Cortex of kidney (tissue), 1 donor: ENCODE measurements at places on chromosomes 3 and 15.

DNA sequence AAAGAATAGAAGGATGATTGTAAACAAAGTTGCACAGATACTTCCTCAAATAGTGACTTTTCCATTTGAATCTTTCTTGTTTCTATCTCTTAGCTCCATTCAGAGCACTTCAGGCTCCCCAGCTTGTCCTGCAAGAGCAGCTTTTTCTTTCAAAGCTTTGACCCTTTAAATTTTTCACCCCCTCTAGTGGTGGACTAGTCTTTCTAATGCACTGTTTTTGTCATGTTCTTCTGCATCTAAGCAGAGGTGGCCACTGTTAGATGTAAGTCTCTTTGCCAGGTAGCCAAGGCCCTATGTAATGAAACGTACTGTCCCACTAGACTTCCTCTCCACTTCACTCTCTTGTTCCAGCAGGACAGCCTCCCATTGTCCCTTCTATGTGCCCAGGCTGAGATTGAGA lies 74.0 kb upstream of the MANF start:
- no peak for DNase-seq

DNA sequence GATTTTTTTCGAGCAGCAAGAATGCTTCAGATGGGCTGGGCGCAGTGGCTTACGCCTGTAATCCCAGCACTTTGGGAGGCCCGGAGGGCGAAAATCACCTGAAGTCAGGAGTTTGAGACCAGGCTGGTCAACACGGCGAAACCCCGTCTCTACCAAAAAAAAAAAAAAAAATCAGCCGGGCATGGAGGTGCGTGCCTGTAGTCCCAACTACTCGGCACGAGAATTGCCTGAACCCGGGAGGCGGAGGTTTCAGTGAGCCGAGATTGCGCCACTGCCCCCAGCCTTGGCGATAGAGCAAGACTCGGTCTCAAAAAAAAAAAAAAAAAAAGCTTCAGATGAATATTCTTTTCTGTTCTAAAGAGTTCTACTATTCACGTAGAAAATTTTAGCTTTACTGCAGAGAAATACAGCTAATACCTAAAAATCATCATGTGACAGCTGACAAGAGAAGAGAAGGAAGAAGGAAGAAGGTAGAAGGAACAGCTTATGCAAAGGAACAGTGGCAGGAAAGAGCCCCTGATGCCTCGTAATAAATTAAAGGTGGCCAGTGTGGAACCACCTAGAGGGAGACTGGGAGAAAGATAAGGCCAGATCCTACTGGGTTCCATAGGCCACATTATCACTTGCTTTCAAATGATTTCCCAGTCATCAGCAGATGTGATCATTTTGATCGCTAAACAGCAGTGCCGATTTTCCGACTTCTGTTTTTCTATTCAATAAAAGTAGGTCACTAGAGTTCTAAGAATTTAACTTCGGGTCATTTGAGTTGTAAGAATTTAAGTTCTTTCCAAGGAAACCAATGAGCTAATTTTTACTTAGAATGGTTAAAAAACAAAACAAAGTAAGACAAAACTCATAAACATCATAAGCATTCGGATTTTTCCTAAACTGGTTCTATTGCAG lies 1.5 kb downstream of the CMTM6 start:
- DNase-seq = no peak

DNA sequence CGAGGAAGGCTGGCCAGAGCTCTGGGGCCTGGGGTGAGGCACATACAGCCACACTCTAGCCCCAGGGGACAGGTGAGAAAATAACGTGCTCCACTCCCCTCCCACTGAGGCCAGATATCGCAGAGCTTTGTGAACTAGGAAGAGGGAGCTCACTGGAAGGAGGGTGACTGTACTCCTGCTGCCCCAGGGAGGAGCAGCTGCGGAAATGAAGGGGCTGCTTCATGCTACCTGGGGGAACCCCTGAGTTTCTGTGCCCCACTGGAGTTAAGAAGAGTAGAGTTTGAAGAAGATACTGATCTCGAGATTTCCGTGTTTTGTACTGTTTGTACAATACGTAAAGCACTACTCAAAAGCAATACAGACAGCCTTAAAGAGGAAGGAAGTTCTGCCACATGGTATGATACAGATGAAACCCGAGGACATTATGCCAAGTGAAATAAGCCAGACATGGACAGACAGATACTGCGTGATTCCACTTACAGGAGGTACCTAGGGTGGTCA lies 44.6 kb downstream of the CMTM6 start:
- no peak for DNase-seq

DNA sequence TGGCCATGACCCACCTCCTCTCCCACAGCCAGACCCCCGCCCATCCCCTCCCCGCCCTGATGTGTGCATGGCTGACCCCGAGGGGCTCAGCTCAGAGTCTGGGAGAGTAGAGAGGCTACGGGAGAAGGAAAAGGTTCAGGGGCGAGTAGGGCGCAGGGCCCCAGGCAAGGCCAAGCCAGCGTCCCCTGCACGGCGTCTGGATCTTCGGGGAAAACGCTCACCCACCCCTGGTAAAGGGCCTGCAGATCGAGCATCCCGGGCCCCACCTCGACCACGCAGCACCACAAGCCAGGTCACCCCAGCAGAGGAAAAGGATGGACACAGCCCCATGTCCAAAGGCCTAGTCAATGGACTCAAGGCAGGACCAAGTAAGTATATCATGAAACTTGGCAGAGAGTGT lies 11.7 kb downstream of the MAP1A start:
- no peak for DNase-seq

- no peak for DNase-seq
Measured at GRCh38 chr3:138513090-138513843, 78.9 kb downstream of the ESYT3 start.

DNA sequence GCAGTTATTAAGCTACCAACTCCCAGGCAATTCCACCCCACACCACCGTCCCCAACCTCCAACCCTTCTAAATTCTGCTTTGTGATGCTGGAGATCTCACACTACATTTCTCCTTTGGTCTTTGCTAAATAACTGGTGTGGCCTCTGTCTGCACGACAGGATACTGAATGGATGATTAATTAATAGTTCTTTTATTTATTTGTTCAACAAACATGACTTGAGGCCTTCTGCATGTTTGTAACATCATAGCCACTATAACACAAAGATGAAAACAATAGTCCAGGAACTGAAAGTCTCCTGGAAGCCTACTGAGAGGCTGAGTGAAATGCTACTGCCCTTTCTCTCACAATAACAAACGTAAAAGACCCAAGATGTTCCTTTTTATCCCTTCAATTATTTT lies 609.5 kb upstream of the UBE2E2 start:
- no peak for DNase-seq

DNA sequence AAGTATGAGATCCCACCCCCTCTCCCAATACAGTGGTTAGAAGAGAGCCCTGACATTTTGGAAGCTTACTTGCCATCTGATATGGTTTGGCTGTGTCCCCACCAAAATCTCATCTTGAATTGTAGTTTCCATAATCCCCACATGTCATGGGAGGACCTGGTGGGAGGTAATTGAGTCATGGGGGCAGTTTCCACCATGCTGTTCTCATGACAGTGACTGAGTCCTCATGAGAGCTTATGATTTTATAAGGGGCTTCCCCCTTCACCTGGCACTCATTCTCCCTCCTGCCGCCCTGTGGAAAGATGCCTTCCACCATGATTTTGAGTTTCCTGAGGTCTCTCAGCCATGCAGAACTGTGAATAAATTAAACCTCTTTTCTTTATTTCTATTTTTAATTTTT lies 28.8 kb upstream of the HES1 start:
- no peak for DNase-seq

GRCh38 chr3:150033721-150034120 lies 63.0 kb upstream of the PFN2 start:
- DNase-seq = no peak

DNA sequence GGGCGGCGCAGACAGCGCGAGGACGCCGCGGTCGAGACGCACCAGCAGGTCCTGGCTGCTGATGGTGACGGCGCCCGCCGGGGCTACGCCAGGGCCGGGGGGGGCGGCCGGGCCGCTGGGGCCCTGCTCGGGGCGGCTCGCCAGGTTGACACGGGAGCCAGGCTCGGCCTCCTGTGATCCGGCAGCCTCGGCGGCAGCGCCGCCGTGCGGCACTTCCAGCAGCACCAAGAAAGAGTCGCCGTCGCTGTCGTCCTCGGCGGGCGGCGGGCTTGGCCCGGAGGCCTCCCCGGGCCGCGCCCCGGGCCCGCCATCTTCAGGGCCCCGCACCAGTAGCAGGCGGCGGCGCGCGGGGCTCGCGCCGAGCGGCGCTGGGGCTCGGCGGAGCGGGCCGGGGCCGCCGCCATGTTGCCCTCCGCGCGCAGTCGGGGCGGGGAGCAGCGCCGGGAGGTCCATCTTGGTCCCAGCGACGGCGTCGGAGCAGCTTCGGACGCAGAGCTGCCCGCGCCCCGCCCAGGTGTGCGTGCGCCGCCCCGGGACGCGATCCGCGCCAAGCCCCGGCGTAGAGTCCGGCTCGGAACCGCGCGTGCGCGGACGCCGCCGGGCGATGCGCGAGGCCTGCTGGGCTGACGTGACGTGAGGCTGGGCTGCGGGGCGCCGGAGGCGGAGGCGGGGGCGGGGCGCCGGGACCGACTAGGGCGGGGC lies at the start of gene ZXDC:
Gene ZXDC, minus strand, starts transcription at position 479 of the 702 bp plus-strand sequence. Its CDS starts 26 bp downstream, at position 453.
- peak; percentile 91 for DNase-seq

GRCh38 chr3:51932471-51933370 lies 9.0 kb downstream of the RRP9 start:
- no peak for DNase-seq

DNA sequence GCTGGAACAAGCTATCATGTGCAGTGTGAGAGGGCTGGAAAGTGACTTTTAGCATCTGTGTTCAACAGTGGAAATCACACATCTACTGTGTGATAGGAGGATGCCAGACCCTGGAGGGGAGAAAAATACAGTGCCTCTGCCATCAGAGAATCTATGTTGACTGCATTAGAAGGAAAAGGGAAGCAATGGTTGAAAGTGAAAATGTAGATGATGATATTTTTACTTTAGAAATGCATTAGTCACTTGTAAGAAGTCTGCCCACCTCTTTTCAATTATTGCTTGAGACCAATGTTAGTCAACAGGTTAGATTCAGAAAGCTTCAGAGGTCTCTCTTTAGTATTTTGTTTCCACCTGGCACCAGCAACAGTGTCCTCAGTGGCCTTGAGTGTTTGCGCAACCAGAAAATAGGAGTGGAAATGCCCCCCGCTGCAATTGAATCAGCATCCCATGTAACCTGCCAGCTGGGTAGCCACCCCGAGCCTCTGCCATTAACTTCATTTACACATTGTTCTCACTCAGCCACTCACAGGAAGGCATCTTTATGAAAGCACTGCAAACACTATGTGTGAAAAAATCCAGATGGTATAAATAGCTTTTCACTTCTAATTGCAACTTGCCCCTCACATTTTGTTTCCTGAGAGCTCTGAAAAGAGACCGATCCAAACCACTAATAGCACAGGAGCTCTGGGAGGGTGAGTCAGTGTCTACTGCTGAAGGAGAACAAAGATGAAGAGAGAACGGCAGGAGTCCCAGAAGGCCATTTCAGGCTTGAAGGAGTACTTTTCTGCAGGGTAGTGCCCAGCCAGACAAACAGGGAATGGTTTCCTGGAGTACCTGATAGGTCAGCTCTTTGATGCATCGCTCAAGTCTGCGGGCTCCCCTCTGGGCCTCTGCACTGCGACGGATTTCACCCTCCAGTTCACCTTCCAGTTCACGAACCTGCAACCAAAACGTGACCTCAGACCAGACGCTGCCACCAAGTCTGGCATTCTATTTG lies 92.1 kb downstream of the HHLA2 start:
- DNase-seq = no peak

DNA sequence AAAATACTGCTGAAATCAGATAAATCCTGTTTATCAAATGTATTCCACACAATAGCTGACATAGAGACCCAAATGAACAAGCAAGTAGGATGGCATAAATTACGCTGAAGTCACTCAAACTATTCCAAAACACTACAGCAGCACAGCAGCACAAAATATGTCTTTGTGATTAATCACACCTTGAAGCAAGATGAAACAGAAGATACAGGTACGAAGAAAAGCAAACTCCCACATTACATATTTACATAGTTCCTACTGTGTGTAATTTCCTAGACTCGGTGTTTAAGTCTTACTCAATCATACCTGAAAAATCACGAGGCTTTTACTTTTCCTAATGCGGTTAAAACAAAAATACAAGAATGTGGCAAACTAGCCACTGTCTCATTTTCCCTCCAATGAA lies 38.3 kb downstream of the CHSY1 start:
- no peak for DNase-seq

- DNase-seq = no peak
Measured at GRCh38 chr3:165070682-165071081, 7.6 kb downstream of the SI start.

DNA sequence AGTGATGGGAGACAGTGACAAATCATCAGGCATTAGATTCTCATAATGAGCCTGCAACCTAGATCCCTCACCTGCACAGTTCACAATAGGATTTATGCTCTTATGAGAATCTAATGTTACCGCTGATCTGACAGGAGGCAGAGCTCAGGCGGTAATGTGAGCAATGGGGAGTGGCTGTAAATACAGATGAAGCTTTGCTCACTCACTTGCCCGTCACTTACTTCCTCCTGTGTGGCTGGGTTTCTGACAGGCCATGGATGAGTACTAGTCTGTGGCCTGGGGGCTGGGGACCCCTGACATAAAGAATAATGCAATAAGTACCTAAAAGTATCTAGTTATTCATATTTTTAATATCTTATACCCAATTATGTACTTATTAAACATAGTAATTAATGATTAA lies 15.6 kb downstream of the IQCB1 start:
- no peak for DNase-seq

GRCh38 chr15:35040339-35041255 lies 44.5 kb downstream of the NANOGP8 start:
- DNase-seq = no peak

DNA sequence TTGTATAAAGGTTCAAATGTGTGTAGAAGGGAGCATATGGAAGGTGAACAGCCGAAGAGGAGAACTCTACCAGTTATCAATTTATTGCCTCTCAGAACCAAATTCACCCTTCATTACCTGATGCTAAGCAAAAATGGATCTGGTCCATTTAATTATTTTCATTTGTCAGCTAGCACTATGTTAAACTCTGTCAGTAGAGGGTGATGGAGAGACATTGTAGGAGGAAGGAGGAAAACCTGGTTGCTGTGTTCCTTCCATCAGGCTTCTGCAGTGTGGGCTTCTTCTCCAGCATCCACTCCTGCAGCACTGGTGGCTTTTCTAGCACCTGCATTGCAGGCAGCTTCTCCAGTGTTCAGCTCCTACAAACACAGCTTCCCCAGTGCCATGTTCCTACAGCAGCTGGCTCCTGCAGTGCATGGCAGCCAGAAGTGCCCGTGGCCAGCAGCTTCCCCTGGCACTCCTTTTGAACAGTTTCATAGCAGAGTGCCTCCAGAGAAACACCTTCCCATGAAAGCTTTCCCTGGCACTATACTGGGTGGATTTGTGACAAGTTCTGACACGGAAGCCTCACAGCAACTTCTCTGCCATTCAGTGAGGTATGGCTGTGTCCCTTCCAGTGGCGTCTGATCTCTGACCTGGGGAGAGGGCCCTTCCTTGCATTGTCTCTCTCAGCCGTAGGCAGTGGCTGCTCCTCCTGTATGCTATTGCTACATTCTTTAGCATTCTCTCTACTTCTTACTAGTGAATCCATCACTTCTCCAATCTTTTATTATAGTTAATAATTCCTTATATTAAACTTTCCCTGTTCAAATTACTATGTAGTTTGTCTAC lies 14.6 kb upstream of the IL17RD start:
- DNase-seq = no peak

GRCh38 chr3:38579141-38579540 lies 70.3 kb downstream of the SCN5A start:
- DNase-seq = no peak

- DNase-seq = no peak
Measured at GRCh38 chr3:174333640-174334039, 525.5 kb upstream of the NAALADL2 start.
